ENCODE measurements at places on chromosomes 3 and 15. TPM values are rescaled to one million over a fixed set of nuclear protein-coding genes. Genes with fewer than 3 reads are reported as not detected.
A peak's percentile ranks its signal among the peaks of the same experiment; 100 is the strongest.

Gene ISLR
- polyA plus RNA-seq: 73.7 TPM

Gene PLAAT1
- polyA plus RNA-seq: 119 TPM

Gene HHATL
- 6.1 TPM for polyA plus RNA-seq

Gene HTD2
- 16.4 TPM for polyA plus RNA-seq

Gene BCL6
- polyA plus RNA-seq: 34.5 TPM

DNA sequence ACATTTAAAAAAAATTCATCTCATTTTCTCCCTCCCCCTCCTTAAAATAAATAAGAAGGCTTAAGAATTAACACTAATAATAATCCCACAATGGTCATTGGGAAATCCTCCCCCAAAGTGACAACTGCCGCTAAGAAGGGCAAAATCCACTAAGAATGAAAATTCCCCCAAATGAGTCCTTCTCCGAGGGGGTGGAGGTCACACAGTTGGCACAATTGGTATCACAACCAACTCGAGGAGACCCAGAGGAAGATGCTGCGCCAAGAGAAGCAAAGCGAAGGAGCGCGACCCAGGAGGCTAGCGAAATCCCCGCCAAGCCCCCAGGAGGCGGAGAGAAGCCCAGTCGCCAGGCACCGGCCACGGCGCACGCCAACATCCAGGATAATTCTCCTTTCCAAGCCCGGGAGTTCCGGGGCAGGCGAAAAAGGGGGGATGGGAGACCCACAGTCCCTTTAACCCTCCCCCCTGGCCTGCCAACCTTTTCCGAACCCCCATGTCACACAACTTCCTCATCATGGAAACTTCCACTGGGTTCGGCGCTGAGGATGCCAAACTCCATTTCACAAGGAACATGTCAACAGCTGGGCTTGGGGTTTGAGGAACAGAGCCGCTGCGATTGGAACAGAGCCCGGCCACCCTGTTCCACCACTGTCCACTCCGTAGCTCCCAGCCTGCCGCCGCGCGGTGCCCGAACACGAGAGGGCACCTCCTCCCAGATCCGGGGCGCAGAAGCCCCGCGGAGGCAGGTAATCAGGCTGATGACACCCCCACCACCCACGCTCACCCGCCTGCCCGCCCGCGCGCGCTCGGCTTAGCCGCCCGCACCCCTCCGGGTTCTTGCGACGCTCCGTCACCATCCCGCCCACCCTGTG, 668 bp downstream of the THRB start:
- H3K4me1 ChIP-seq: no peaks in the 10 kb centered on the region
- no peaks in the 10 kb centered on the region for H3K27me3 ChIP-seq
- peak overlapping the region; percentile 63 for H3K4me3 ChIP-seq
- H3K27ac ChIP-seq: peak overlapping the region; percentile 76
- peak; percentile 63 for DNase-seq

- H3K36me3 ChIP-seq: no peaks in the 10 kb centered on the region
- H3K27ac ChIP-seq: no peak overlapping the region
- peaks cover 4% of the 10 kb centered on the region for H3K4me1 ChIP-seq
- no peak overlapping the region for H3K4me3 ChIP-seq
- H3K27me3 ChIP-seq: no peaks in the 10 kb centered on the region
These were observed 167.0 kb upstream of the ANKRD28 start for GRCh38 chr3:15964605-15965442.

GRCh38 chr3:43792904-43793303, 102.2 kb downstream of the ABHD5 start:
- no peaks in the 10 kb centered on the region for H3K4me1 ChIP-seq
- no peaks in the 10 kb centered on the region for H3K36me3 ChIP-seq
- DNase-seq: no peak
- H3K27me3 ChIP-seq: no peaks in the 10 kb centered on the region
- H3K27ac ChIP-seq: no peak overlapping the region

- H3K27ac ChIP-seq: no peak overlapping the region
- H3K4me3 ChIP-seq: no peak overlapping the region
- no peaks in the 10 kb centered on the region for H3K27me3 ChIP-seq
These were observed 1043.6 kb downstream of the TUSC7 start for GRCh38 chr3:117752984-117753717.

DNA sequence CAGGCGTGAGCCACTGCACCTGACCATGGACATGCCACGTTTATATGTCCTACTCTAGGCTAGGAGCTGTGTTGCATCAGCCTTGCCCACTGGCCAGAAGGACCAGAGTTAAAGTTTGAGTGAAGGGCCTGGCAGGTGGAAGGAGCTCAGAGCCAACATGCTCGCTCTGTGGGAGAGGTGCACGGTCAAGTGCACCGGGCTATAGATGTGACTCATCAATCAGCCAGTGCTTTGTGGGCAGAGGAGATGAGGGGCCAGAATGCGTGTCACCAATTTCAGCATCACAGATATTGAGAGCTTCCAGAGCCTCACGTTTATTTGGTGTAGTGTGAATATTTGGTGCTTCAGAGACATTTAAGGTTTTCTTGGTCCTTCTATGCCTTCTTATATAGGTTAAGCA, 137.3 kb upstream of the KBTBD8 start:
- no peak overlapping the region for H3K4me3 ChIP-seq
- no peaks in the 10 kb centered on the region for H3K27me3 ChIP-seq
- H3K36me3 ChIP-seq: no peaks in the 10 kb centered on the region
- DNase-seq: no peak
- H3K27ac ChIP-seq: no peak overlapping the region
- no peaks in the 10 kb centered on the region for H3K4me1 ChIP-seq

- no peak for DNase-seq
- H3K4me1 ChIP-seq: no peaks in the 10 kb centered on the region
- H3K4me3 ChIP-seq: no peak overlapping the region
- H3K36me3 ChIP-seq: no peaks in the 10 kb centered on the region
- H3K27ac ChIP-seq: no peak overlapping the region
These were observed 32.0 kb upstream of the APEH start for GRCh38 chr3:49641921-49642707.

GRCh38 chr3:156668073-156668763, 6.2 kb upstream of the TIPARP start:
- no peak for DNase-seq
- H3K27ac ChIP-seq: no peak overlapping the region
- H3K4me3 ChIP-seq: no peak overlapping the region
- no peaks in the 10 kb centered on the region for H3K27me3 ChIP-seq

DNA sequence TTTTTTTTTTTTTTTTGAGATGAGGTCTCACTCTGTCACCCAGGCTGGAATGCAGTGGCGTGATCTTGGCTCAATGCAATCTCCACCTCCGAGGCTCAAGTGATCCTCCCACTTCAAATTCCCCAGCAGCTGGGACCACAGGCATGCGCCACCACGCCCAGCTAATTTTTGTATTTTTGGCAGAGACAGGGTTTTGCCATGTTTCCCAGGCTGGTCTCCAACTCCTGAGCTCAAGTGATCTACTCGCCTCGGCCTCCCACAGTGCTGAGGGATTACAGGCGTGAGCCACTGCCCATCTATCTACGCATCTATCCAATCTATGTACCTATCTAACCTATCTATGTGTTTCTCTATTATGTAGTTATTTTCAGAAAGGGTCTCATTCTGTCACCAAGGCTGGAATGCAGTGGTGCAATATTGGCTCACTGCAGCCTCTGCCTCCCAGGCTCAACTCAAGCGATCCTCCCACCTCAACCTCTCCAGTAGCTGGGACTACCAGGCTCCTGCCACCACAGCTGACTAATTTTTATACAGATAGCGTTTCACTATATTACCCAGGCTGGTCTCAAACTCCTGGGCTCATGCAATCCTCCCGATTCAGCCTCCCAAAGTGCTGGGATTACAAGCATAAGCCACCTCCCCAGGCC, 20.2 kb upstream of the GPX1 start:
- peaks cover 6% of the 10 kb centered on the region for H3K4me1 ChIP-seq
- no peaks in the 10 kb centered on the region for H3K27me3 ChIP-seq
- no peaks in the 10 kb centered on the region for H3K36me3 ChIP-seq
- peak; percentile 23 for DNase-seq
- H3K27ac ChIP-seq: no peak overlapping the region

GRCh38 chr3:95311272-95311671, 1248.4 kb downstream of the NSUN3 start:
- no peak overlapping the region for H3K27ac ChIP-seq
- no peak overlapping the region for H3K4me3 ChIP-seq
- H3K4me1 ChIP-seq: no peaks in the 10 kb centered on the region
- no peaks in the 10 kb centered on the region for H3K36me3 ChIP-seq

DNA sequence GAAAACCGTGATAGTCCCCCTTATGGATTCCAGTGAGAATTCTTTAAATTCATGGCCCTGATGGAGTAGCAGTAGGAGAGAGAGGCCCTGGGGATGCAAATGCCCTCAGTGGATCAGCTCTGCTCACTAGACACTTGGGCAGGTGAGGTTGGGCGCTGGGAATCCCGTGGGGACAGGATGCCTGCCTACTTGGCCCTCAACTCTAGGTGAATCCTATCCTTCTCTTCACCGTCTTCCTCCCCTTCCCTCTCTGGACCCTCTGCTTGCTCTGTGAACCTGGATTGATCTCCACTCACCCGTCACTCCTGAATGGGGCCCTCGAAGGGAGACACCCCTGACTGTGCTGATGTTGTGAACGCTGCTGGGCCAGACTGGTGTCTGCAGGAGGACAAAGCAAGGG, 77.4 kb downstream of the SEC22A start:
- no peak for DNase-seq
- no peaks in the 10 kb centered on the region for H3K27me3 ChIP-seq
- no peaks in the 10 kb centered on the region for H3K4me1 ChIP-seq

DNA sequence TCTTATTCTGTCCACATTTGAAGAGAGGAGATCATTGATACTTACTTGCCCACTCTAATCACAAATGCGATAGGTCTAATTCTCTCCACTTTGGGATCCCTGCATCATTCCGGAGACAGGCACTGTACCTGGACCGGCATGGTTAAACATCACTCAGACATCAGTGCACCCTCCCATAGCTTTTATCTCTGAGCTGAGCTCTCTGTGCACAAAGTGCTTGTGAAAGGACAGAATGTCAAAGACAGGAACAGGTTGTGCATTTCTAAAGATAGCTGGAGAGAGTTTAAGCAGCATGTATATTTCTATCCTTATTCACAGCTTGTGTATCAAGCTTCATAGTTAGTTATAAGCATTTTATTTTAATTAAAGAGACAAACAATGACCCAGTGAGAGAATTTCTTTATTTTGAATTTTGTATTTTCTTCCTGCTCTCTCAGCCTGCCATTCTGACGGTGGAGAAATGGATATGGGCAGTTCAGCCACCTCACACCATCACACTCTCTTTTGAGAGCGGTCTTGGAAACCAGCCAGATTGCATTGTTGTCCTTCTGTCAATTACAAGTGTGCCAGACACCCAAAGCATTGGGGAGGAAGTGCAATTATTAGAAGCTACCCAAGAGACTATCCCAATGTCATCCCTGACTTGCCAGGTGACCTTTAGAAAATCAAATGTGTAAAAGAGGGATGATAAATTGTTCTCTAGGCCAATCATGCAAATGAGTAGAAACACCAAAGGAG, 65.2 kb upstream of the CHL1 start:
- no peaks in the 10 kb centered on the region for H3K4me1 ChIP-seq
- H3K36me3 ChIP-seq: no peaks in the 10 kb centered on the region

GRCh38 chr3:38828681-38829080, 12.7 kb upstream of the SCN10A start:
- DNase-seq: no peak
- no peaks in the 10 kb centered on the region for H3K27me3 ChIP-seq
- H3K27ac ChIP-seq: no peak overlapping the region
- no peaks in the 10 kb centered on the region for H3K36me3 ChIP-seq
- no peak overlapping the region for H3K4me3 ChIP-seq

- DNase-seq: no peak
- H3K4me1 ChIP-seq: no peaks in the 10 kb centered on the region
- no peak overlapping the region for H3K4me3 ChIP-seq
- H3K36me3 ChIP-seq: no peaks in the 10 kb centered on the region
- no peaks in the 10 kb centered on the region for H3K27me3 ChIP-seq
These were observed 109.6 kb upstream of the TMCO5A start for GRCh38 chr15:37824717-37825382.

- H3K27me3 ChIP-seq: no peaks in the 10 kb centered on the region
- H3K27ac ChIP-seq: no peak overlapping the region
- no peaks in the 10 kb centered on the region for H3K4me1 ChIP-seq
These were observed 28.0 kb upstream of the PIGZ start for GRCh38 chr3:196996454-196997265.

DNA sequence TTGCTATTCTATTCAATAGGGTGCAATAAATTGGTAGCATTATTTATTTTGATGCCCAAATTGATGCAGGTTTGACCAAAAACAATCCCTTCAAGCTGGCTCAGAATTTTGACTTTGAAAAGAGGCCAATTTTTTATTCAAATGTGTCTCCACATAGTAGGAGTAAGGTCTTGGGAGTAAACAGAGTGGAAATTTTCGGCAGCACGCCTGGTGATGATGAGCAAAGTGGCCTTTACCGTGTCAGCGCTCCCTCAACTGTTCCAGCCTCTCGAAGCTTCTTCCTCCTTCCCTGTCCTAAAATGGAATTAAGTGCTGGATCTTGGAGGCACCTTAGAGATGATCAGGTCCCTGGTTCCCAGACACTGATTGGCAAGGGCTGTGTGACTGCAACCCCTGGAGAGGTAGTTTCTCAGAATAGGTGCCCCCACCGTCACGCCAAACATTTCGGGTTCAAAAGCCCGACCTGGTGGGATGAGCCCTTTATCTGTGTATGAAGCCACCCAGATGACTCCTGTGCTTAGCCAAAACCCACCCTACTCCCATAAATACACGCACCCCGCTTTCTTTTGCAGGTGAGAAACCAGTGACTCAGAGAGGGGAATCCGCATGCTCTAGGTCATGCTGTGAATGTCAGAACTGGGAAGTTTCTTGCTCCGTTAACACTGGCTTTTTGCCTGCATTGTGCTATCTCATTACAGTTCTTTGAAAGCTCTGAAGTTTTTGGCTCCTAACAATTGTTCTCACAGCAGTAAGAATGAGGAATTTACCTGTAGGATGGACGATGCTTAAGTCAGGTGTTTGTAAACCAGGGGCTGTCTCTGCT, 89.1 kb downstream of the CRYGS start:
- H3K4me1 ChIP-seq: no peaks in the 10 kb centered on the region
- no peaks in the 10 kb centered on the region for H3K36me3 ChIP-seq
- no peak overlapping the region for H3K4me3 ChIP-seq
- H3K27ac ChIP-seq: no peak overlapping the region
- H3K27me3 ChIP-seq: no peaks in the 10 kb centered on the region

Measured in testis (tissue), 5 donors.